ENCODE measurements at places on chromosomes 13 and 19. TPM values are rescaled to one million over a fixed set of nuclear protein-coding genes. Genes with fewer than 3 reads are reported as not detected.

The TYROBP gene
- total RNA-seq = not detected

The MBD3L3 gene
- not detected for total RNA-seq

The CEACAM5 gene
- total RNA-seq = not detected

The ZNF729 gene
- total RNA-seq = not detected

The UBE2L5 gene
- total RNA-seq = not detected

The PRX gene
- total RNA-seq = 0.95 TPM

The ADGRE1 gene
- total RNA-seq = not detected

The TEX26 gene
- total RNA-seq = not detected

The BCAM gene
- total RNA-seq = 8.1 TPM

The SHISA2 gene
- 1.9 TPM for total RNA-seq

The DMWD gene
- 39.8 TPM for total RNA-seq

The PRRG2 gene
- total RNA-seq = 5.9 TPM

The FFAR3 gene
- not detected for total RNA-seq

The TMEM190 gene
- not detected for total RNA-seq

The FCAR gene
- not detected for total RNA-seq

The ARHGAP45 gene
- total RNA-seq = 4.5 TPM

The PNKP gene
- 57.6 TPM for total RNA-seq

The MCF2L gene
- total RNA-seq = not detected

The PEAK3 gene
- total RNA-seq = not detected

The NLRP7 gene
- not detected for total RNA-seq

The ZNF569 gene
- 4.0 TPM for total RNA-seq

The IGFL1 gene
- total RNA-seq = 0.71 TPM

The PGLYRP2 gene
- not detected for total RNA-seq

The MYPOP gene
- 3.6 TPM for total RNA-seq

The PCDH20 gene
- total RNA-seq = not detected

The OR10H1 gene
- not detected for total RNA-seq

The FGF14 gene
- total RNA-seq = not detected

The RNF225 gene
- 0.24 TPM for total RNA-seq

The IRF3 gene
- total RNA-seq = 115 TPM

The ZNF566 gene
- total RNA-seq = 4.6 TPM

The AMH gene
- total RNA-seq = 0.39 TPM

The FCER2 gene
- not detected for total RNA-seq

The IZUMO2 gene
- total RNA-seq = not detected

The METTL21C gene
- total RNA-seq = not detected

The PABPC3 gene
- 0.14 TPM for total RNA-seq

The SHC2 gene
- 0.42 TPM for total RNA-seq

The SOX1 gene
- not detected for total RNA-seq

The HRC gene
- not detected for total RNA-seq

The CEACAM1 gene
- 3.7 TPM for total RNA-seq

The GPX4 gene
- total RNA-seq = 237 TPM

The ZNF491 gene
- 0.49 TPM for total RNA-seq

The C5AR2 gene
- not detected for total RNA-seq

All from foreskin keratinocyte (primary cell).